Prostate gland (tissue), 2 donors: ENCODE measurements at places on chromosomes 12 and 14.

- DNase-seq = no peak
Measured at GRCh38 chr14:32932914-32933628, 5.6 kb upstream of the NPAS3 start.

- no peak for DNase-seq
Measured at GRCh38 chr12:114041136-114041535, 75.0 kb upstream of the RBM19 start.

GRCh38 chr14:73262427-73263183 is 25.3 kb downstream of the PAPLN start:
- DNase-seq = no peak

- DNase-seq = no peak
Measured at GRCh38 chr12:71071536-71072097, 86.2 kb downstream of the TSPAN8 start.
